ENCODE measurements at places on chromosomes 4 and X.

GRCh38 chr4:125353131-125353530, 38.4 kb downstream of the FAT4 start:
- DNase-seq, result no peak

DNA sequence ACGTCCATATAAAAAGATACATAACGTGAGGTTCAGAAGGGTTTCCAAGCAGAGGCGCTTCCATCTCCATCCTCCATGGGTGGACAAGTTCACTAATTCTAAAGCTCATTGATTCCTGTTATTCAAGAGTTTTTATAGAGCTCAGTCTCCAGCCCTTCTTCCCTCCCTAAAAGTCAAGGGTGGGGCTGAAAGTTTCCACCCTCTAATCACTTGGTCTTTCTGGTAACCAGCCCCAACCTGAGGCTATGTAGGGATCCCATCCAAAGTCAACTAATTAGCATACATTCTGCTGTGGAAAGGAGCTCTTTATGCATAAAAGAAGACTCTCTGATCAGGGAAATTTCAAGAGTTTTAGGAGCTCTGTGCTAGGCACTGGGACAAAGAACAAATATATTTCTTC, 46.9 kb upstream of the VEGFC start:
- no peak for DNase-seq

DNA sequence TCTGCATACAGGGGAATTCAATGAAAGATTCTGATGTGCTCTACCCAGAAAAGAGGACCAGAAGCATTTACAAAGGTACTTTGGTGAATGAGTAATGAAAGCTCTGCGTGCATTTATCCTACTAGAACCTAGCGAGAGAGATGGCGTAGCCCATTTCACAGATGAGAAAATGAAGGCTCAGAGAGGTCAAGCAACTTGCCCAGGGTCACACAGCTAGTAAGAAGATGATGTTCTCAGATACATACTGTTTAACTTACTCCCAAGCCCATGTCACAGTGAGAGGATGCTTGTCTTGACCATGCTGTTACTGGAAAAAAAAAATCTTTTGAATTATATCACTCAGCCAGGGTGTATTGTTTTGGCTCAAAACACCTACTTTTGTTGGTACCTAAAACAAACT, 317.3 kb downstream of the LDB2 start:
- no peak for DNase-seq

DNA sequence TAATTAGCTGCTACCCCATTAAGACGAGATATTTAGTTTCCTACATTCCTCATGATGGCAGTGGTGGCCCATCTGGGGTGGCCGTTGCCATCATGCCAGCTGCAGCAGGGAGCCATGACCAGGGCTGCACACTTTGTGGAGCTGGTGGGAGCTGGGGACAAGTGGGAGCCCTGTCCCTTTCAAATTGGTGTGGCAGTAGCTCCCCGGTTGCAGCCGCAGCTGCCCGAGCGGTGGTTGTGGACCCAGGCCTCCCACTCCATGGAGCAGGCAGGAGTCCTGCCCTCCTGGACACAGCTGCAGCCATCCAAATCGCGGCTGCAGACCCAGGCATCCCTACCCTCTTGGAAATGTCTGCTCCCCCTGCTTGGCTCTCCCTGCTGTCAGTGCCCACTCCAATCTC, 9.3 kb upstream of the SYTL5 start:
- DNase-seq, result no peak

DNA sequence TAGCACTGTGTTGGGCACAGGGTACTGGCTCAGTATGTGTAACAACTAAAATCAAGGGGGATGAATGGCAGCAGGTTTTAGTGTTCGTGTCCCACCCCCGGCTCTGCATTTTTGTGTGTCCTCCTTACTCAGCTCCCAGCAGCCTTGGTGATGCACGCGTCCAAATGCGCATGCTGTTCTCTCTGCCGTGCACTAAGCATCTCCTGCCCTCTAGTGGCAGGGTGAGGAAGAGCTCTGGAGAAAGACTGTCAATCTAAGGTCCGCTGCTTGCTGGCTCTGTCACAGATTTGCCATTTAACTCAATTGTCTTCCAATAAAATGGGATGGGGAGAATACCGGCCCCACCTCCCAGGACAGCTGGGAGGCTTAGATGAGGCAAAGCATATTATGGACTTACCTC, 61.4 kb downstream of the WFS1 start:
- peak; percentile 60 for DNase-seq

- no peak for DNase-seq
These were observed 25.3 kb downstream of the HOPX start for GRCh38 chr4:56655627-56656345.

DNA sequence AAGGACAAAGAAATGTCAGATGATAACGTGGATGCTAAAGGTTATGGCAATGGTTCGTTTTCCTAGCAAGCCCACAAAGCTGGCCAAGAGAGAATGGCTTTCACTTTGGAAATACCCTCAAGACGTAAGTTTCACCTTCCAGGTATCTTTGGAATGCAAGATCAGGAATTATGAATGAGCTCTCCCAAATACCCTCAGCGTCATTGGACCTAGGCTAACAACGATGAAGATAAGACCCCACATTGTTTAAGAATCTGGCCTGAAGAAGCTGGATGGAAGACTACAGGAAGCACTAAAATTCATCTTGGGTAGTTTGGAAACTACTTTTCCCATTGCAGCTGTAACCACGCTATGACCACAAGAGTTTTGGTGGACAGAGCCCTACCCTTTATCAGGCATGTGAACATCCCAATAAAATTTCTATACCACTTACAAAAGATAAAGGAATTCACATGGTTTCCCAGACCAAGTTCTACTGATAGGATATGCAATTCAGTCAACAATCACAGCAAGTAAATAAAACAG, 111.9 kb downstream of the KDR start:
- no peak for DNase-seq

DNA sequence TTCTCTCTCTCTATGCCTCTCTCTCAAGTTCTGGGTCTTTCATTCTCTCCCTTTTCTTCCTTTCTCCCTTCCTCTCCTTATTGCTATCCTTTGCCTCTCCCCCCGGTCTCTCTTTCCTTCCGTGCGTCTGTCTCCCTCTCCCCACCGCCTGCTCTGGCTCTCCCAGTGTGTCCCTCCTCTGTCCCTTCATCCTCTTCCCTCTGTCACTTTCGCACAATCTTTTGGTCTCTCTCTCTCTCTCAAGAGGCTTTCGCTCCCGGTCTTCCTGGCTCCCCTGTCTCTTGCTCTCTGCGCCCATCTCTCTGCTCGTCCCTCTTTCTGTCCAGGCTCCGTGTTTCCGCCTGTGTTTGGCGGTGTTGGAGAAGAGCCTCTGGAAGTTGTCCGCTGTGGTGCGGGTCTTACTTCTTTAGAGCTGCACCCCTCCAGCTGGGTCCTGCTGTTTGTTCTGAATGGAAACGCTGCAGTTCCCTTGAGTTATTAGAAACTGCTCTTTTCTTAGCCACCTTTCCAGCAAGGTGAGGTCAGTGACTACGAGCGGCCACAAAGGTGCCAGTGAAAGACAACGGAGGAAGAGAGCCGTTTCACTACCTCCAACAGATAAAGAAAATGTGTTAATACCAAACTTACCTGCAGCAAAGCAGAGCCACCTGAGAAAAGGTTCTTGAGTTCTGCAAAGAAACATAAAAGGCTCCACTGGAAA, 1.1 kb downstream of the BMPR1B start:
- peak; percentile 52 for DNase-seq

GRCh38 chr4:154709550-154709949, 34.2 kb upstream of the LRAT start:
- DNase-seq, result no peak

GRCh38 chr4:53508446-53508845, 82.8 kb downstream of the LNX1 start:
- DNase-seq, result no peak

- no peak for DNase-seq
These were observed 47.0 kb downstream of the TBC1D14 start for GRCh38 chr4:6956434-6957147.

DNA sequence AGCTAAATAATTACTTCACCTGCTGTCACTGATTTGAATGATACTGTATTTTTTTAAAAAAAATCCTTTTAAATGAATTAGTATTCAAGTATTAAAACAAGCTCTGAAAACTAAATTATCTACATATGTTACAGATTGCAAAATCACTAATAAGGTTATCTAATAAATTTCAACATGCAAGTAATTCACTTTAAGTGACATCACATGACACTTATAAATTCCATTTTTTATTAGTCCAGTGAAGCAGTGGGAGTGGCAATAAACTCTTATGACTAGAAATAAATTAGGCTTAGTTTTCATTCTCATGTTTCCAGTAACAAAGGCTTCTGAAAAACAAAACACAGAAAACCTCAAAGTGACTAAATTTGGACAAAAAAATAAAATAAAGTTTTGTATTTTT, 36.3 kb downstream of the SMIM31 start:
- DNase-seq, result no peak

DNA sequence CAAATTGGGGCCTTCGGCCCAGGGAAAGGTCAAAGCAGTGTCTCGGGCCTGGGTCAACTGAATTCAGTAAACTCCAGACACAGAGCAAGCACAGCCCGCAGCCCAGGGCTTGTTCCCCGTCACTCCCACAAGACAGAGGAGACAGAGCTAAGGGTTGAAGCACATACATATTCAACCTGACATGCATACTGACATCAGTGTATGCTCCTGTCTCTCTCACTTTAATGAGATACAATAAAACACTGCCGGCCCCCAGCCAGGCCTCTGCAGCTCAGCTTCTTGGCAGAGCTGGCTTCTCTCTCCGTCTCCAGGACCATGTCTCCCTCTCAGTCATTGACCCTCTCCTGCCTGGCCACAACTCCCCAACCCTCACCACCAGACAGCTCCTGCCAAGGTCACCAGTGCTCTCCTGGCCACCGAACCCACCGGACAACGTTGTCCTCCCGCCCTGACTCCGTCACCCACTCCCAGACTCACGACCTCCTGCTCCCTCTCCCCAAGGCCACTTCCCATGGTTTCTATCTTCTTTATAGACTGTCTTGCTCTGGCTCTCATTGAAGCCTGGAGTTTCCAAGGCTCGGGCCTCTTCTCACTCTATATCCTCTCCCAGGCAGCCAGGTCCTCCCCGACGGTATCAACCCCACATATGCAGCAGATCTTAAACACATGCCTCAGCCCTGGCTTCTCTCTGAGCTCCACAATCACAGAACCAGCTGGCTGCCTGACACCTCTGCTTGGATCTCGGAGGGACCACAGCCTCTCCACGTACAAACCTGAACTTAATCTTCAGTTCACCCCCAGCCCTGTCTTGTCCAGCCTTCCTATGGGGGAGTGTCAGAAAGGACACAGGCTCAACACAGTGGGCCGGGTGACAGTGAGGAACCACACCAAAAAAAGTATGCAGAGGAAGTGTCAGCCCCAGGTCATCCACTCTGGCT, 67.7 kb upstream of the C4orf50 start:
- no peak for DNase-seq

DNA sequence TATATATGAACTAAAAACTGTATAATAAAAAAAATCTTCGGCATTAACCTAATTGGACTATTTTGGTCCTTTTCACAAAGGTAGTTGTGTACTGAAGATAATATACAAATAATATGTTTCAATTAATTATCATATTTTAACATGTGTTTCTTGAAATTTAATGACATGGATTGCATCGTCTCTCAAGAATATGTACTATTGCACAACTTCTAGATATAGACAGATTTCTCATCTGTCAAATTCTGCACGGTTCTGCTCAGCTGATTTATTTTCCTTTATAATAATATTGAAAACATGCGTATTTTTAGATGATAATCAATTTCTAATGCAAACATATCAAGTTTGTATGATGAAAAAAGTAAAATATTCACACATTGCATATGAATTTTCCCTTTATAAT, 498.7 kb upstream of the PABPC4L start:
- DNase-seq, result no peak

DNA sequence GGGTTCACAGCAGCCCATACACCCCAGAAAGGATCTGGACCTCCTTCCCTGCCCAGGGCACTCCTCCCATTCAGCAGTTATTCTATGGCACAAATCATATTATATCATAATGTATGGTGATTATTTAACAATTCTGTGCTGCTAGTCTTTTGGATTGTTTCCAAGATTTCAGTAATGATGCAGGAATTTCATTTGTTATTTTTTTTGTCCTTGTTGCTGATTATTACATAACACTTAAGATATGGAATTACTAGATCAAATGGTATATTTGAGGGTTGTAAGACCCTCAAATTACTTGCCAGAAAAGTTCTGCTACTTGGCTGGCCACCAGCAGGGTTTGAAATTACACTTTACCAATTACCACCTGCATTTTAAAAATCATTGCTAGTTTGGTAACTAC, 36.4 kb downstream of the QDPR start:
- DNase-seq, result no peak

GRCh38 chr4:152095701-152096070, 334.9 kb upstream of the GATB start:
- no peak for DNase-seq

GRCh38 chr4:102867278-102868152, 1.3 kb upstream of the CISD2 start:
- no peak for DNase-seq

DNA sequence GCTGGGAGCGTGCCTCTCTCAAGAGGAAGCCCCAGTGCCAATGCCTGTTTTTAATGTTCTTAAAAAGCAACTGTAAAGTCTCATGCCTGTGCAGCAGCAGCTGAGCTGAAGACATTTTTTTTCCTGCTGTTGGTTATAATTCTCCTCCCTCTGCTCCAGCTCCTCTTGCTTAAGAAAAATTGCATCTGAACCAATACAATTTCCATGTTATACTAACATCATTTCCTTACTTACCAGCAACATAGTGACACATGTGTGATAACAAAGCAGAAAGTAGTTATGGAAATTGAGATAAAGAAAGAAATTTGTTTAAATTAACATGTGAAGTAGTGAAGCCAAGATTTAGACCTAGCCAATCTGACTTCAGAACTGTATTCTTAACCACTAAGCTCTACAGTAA, 101.4 kb downstream of the TBC1D19 start:
- no peak for DNase-seq

All from H9 (cell line).